ENCODE measurements at places on chromosomes 5 and 9. TPM values are rescaled to one million over a fixed set of nuclear protein-coding genes. Genes with fewer than 3 reads are reported as not detected.

PTPRD gene
- total RNA-seq = 4.1 TPM

ASS1 gene
- 113 TPM for total RNA-seq

PCDHGC5 gene
- 1.5 TPM for total RNA-seq

FGFR4 gene
- total RNA-seq = 4.0 TPM

ANKRD33B gene
- total RNA-seq = 6.5 TPM

THBS4 gene
- 29.7 TPM for total RNA-seq

FOXD4 gene
- total RNA-seq = 0.42 TPM

FAM221B gene
- total RNA-seq = not detected

BTNL3 gene
- not detected for total RNA-seq

GARIN3 gene
- total RNA-seq = not detected

DCTN4 gene
- 49.8 TPM for total RNA-seq

TSLP gene
- 0.83 TPM for total RNA-seq

DRD1 gene
- 0.06 TPM for total RNA-seq

SPARC gene
- total RNA-seq = 330 TPM

DOCK2 gene
- 9.2 TPM for total RNA-seq

TMEM252 gene
- not detected for total RNA-seq

NR4A3 gene
- total RNA-seq = 2.0 TPM

SPRY4 gene
- 15.4 TPM for total RNA-seq

BTNL9 gene
- 9.6 TPM for total RNA-seq

PCDHGA9 gene
- 4.1 TPM for total RNA-seq

GLRA1 gene
- total RNA-seq = not detected

SPINK6 gene
- not detected for total RNA-seq

LRRC26 gene
- total RNA-seq = not detected

STPG3 gene
- not detected for total RNA-seq

TUSC1 gene
- total RNA-seq = 22.4 TPM

CARTPT gene
- total RNA-seq = 24.7 TPM

SPEF2 gene
- 2.9 TPM for total RNA-seq

CDH9 gene
- total RNA-seq = not detected

FAM193B gene
- total RNA-seq = 24.4 TPM

TERT gene
- not detected for total RNA-seq

RASEF gene
- total RNA-seq = under 0.01 TPM

QRFP gene
- total RNA-seq = not detected

CARD6 gene
- total RNA-seq = 9.5 TPM

GPR151 gene
- not detected for total RNA-seq

All from esophagus muscularis mucosa (tissue), 4 donors.